Articular chondrocyte of knee joint (primary cell): ENCODE measurements at places on chromosomes 7 and 10. TPM values are rescaled to one million over a fixed set of nuclear protein-coding genes. Genes with fewer than 3 reads are reported as not detected.

SLC16A12 gene
- total RNA-seq: not detected in 2 replicates

SMARCD3 gene
- total RNA-seq: 39.7 and 43.1 TPM in 2 replicates

ZNF365 gene
- 1.9 and 2.6 TPM in 2 replicates for total RNA-seq

SLC13A4 gene
- total RNA-seq: 0.76 and 1.4 TPM in 2 replicates

CDK1 gene
- total RNA-seq: 24.0 and 32.9 TPM in 2 replicates

TMEM178B gene
- under 0.01 and 0.11 TPM in 2 replicates for total RNA-seq

MMP21 gene
- total RNA-seq: 0.11 TPM in 1 of 2 replicates, not detected in the other

CTAGE15 gene
- 1.2 TPM in 1 of 2 replicates, not detected in the other for total RNA-seq

AKR1C8 gene
- total RNA-seq: 0.22 TPM in 1 of 2 replicates, not detected in the other

RNF32 gene
- 2.0 and 2.6 TPM in 2 replicates for total RNA-seq

HMX3 gene
- total RNA-seq: 0.11 TPM in 1 of 2 replicates, not detected in the other

PTPRN2 gene
- total RNA-seq: 0.26 and 0.54 TPM in 2 replicates

FAM13C gene
- 7.9 and 10.7 TPM in 2 replicates for total RNA-seq

SLC18A3 gene
- total RNA-seq: not detected in 2 replicates

SPDYE2B gene
- not detected in 2 replicates for total RNA-seq

SEMA4G gene
- 0.26 and 0.43 TPM in 2 replicates for total RNA-seq

CASP2 gene
- total RNA-seq: 11.6 and 12.6 TPM in 2 replicates

PRDX3 gene
- total RNA-seq: 151 and 161 TPM in 2 replicates

RASA4 gene
- 8.0 and 8.6 TPM in 2 replicates for total RNA-seq

ST8SIA6 gene
- total RNA-seq: not detected in 2 replicates

ANXA8 gene
- total RNA-seq: 0.22 and 0.39 TPM in 2 replicates

MARCHF5 gene
- total RNA-seq: 19.5 and 25.1 TPM in 2 replicates

TUBB8 gene
- total RNA-seq: not detected in 2 replicates

SPDYE16 gene
- 0.11 TPM in 1 of 2 replicates, not detected in the other for total RNA-seq

GLI3 gene
- 20.2 and 25.5 TPM in 2 replicates for total RNA-seq
